ENCODE measurements at places on chromosomes 12 and 14. TPM values are rescaled to one million over a fixed set of nuclear protein-coding genes. Genes with fewer than 3 reads are reported as not detected.

GRCh38 chr12:30691122-30691879, 4.4 kb downstream of the IPO8 start:
- peak; percentile 40 for DNase-seq

DNA sequence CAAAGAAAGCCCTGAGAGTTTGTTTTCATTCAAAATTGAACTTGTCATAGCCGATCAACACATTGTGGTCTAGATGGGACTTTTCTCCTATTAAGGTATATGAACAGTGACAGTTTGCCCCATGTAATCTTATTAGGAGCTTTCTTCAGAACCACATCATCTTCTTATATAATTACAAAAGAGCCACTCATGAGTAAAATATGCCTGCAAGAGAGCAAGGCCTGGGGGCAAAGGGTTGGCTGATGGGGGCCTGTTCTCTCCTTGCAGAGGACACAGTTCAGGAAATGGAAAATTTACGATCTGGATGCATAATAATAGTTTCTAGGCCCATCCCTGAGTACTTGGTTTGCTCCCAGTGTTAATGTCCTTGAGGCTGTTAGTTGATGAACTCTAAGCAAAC, 87.8 kb downstream of the FLRT2 start:
- peak; percentile 17 for DNase-seq

- DNase-seq = no peak
These were observed 419.7 kb upstream of the PRICKLE1 start for GRCh38 chr12:43008953-43009845.

DNA sequence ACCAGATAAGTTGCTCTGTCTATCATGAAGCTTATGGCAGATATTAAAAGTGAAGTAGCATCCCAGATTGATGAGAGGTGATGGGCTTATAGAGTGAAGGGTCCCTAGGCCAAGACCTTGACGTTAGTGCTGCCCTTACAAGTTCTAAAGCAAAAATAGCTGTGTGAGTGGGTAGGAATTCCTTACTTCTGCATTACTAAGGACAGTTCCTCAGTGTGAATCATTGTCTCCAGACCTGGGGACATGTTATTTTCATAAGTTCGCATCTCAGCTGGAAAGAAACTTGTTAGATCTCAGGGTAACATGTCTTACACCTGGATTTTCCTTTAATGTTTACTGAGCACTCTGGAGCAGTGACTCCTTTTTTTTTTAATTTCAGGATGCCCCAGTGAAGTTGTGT, 28.7 kb downstream of the MAPKAPK5 start:
- no peak for DNase-seq

- no peak for DNase-seq
These were observed 260.3 kb downstream of the CCDC59 start for GRCh38 chr12:82097877-82098276.

- DNase-seq = no peak
These were observed 2.1 kb downstream of the CSRP2 start for GRCh38 chr12:76876696-76877229.

CCDC63 gene
- not detected for total RNA-seq
